Amygdala (tissue), 56 donors: ENCODE measurements at places on chromosomes 12 and 14.

- no peak for DNase-seq
Measured at GRCh38 chr12:20494851-20495250, 126.5 kb downstream of the PDE3A start.

GRCh38 chr12:79206871-79207270 lies 342.3 kb downstream of the SYT1 start:
- DNase-seq = no peak

DNA sequence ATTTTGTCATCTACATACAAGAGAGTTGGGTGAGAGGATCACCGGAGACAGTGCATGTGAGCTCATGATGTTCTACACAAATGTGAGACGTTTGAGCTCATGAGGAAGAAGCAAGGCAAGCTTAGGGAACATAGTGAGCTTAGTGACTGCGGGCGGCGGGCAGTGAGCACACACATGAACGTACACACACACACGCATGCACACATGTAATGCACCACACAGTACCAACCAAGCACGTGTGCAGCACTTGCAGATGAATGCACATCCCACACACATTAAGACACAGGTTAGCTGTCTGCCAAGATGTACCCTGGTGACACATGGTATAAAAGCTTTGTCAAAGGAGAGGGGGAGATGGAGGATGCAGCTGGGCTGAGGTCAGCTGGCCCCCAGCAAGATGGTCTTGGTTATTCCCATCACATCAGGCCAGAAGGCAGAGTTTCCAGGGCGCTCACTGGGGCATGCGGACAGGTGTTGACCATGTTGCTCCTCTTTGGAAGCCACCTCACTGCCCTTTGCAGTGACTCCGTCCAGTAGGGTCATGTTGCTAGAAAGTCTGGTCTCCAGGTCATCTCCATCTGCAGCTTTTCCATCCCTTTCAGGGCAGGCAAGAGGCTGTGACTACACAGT lies 8.7 kb upstream of the CACNA2D4 start:
- DNase-seq = no peak

- DNase-seq = no peak
Measured at GRCh38 chr12:41907550-41907949, 237.1 kb downstream of the GXYLT1 start.

DNA sequence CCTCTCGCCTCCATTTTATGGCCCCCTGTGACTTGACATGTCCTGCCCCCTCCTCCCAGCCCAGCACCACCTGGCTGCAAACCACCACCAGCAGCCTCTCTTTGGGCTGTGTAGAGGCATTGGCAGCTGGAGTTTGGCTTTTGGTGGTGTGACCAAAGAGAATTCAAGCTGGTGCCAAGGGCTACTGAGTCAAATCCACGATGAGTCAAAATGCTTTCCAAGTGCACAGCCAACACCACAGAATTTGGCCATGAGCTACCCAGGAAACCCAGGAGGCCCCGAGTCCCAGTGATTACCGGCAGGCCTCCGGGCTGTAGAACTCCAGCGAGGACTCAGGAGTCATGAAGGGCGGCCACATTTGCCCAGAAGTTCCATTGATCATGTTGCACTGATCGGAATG lies 53.8 kb downstream of the SCARB1 start:
- DNase-seq = no peak

- DNase-seq = no peak
Measured at GRCh38 chr14:55518391-55518790, 61.6 kb upstream of the KTN1 start.

- DNase-seq = no peak
Measured at GRCh38 chr12:34356233-34356987, 334.1 kb downstream of the ALG10 start.

DNA sequence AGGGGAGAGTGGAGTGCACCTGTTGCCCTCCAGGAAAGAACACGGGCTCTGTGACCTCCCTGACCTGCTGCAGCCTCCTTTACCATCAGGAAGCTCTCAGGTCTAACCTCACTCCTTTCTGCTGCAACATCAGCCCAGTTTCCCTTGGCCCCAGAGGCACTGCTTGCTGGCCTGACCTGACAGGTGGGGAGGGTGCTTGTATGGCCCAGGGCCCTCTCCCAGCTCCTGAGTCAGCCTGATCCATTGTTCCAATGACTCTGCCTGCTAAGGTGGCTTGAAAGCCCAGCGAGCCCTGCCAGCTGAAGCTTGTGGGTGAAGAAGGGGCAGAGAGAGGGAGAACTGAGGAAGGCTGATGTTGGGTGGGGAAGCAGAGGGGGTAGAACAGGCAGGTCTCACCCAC lies 13.2 kb upstream of the KRT78 start:
- no peak for DNase-seq
